ENCODE measurements at places on chromosomes 4 and X. TPM values are rescaled to one million over a fixed set of nuclear protein-coding genes. Genes with fewer than 3 reads are reported as not detected.

The BMP3 gene
- not detected for total RNA-seq

The GASK1B gene
- 0.28 TPM for total RNA-seq

The TKTL2 gene
- not detected for total RNA-seq

The MAGEB17 gene
- total RNA-seq, result not detected

The RHOXF1 gene
- total RNA-seq, result 0.45 TPM

The CYTL1 gene
- not detected for total RNA-seq
